Activated T-helper 1 cell treated with anti-CD3 and anti-CD28 coated beads, Interleukin-2, amount 50 U/mL, for 16 hours (primary cell): ENCODE measurements at places on chromosomes 4 and X.

DNA sequence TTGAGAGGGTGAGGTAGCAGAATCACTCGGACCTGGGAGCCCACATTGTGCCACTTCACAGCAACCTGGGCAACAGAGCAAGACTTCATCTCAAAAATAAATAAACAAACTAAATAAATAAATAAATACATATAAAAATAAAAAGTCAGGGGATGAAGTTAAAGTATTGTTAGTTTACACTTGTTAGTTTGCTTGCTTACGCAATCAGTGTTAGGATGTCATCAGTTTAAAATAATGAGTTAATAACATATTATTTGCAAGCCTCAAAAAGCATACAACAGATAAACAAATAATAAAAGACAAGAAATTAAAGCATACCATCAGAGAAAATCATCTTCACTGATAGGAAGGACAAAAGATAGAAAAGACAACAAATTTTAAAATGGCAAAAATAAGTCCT, 891.1 kb upstream of the PCDH7 start:
- no peak for DNase-seq

- no peak for DNase-seq
Observed at GRCh38 chr4:85738721-85739120, 263.8 kb downstream of the ARHGAP24 start.

DNA sequence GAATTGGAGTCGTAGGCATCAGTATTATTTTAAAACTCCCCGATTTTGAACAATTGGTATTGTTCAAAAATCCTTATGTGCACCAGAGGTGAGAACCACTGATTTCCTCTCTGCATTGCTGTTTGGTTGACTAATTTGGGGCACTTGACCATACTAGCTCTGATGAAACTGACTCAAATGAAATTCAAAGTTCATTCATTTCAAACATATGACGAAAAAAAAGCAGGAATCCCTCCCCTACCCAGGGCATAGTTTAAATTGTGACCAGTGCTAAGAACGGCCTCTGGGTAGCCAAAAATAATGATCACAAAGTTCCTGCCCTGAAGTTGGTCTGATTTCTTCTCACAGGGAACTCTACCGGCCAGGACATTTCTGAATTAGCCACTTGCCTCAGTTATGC, 75.7 kb upstream of the EGFL6 start:
- no peak for DNase-seq

DNA sequence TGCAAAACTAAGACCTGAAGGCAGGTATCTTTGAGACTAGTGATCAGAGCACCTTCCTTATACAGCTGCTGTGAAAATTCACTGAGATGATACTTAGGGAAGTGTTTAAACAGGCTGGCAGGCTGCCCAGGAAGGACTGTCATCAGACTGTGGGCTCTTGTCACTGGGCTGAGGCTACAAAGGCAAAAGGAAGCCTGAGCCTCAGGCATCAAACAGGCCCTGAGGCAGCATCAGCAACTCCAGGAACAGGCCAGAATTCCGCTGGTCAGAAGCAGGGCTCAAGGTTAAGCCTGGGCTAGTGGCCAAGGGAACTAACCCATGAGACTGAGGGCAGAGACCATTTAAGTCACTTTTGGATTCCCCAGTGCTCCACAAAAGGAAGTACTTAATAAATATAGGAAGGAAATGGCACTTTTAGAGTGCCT, 12.8 kb downstream of the PJA1 start:
- DNase-seq: no peak

- DNase-seq: no peak
Observed at GRCh38 chr4:40909363-40909876, 159.7 kb downstream of the NSUN7 start.

DNA sequence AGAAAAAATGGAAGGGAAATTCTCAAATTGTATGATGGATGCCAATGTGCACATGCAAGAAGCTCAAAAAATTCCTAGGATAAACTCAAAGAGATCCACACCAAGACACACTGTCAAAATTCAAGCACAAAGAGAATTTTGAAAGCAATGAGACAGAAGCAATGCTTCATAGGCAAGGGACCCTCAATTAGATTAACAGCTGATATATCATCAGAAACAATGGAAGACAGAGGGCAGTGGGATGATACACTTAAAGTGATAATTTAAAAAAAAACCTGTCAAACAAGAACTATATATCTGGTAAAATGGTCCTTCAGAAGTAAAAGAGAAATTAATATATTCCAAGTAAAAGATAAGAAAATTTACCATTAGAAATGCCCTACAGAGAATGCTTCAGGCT, 306.3 kb upstream of the PCDH7 start:
- DNase-seq: no peak

- no peak for DNase-seq
Observed at GRCh38 chrX:358651-359143, 28.0 kb downstream of the PPP2R3B start.

GRCh38 chr4:3797831-3798790, 31.9 kb downstream of the ADRA2C start:
- no peak for DNase-seq

GRCh38 chr4:1133033-1133432, 19.7 kb upstream of the RNF212 start:
- no peak for DNase-seq

GRCh38 chr4:122034619-122035018, 82.8 kb upstream of the TRPC3 start:
- DNase-seq: no peak

DNA sequence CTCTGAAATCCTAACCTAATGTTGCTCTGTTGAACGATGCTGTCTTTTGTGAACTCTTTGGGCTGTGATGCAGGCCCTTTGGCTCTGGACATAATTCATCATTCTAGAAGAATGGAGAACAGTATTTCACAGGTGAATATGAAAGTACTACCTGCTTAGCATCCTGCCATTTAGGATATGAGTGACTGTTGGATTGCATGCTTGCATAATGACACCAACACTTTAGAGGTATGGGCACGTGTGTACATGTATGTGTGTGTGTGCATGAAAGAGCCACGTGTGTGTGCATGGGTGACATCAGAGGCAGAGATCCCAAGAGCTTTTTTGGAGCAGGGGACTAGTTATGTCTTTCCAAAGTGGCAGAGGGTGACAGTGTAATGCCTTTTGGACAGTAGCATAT, 70.2 kb upstream of the ZNF518B start:
- no peak for DNase-seq

DNA sequence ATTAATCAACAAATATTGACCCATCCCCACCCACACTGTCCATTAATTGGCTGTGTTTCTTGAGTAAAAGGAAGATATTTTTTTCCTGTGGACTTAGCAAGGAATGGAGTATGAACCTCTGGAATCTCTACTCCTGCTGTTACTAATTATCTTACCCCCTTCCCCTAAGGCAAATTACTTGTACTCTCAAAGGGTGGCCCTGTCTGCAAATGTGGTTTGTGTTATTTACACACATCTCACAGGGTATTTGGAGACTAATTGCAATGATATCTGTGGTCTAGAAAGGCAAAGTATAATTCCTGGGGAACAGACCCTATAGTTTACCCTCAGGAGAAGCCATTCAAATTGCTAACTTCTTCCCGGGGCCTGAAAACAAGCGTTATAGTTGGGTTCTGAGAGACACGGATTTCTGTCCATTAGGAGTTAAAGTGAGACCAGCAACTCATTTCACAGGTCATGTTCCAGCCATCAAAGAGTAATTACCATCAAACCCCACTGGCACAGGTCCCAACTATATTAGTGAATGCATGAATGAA, 133.0 kb upstream of the RASGEF1B start:
- DNase-seq: no peak

- DNase-seq: no peak
Observed at GRCh38 chr4:94698187-94698586, 59.6 kb upstream of the BMPR1B start.

DNA sequence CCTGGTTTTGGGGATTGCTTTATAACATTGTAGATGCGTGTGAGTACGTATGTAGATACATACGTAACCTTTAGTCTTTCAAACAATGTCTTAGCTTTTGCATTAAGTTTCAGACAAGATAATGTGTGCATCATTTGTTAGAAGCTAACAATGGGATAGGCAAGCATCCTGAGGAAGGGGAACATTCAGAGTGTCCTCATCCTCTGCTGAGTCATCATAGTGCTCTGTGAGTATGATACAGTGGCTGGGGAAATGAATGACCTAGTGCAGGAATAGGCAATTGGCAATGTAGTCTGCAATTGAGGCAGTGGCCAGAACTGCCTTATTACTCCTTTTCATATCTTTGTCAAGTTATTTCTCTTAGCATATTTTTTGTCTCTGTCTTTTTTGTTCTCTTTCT, 7.3 kb downstream of the NAP1L5 start:
- DNase-seq: no peak

DNA sequence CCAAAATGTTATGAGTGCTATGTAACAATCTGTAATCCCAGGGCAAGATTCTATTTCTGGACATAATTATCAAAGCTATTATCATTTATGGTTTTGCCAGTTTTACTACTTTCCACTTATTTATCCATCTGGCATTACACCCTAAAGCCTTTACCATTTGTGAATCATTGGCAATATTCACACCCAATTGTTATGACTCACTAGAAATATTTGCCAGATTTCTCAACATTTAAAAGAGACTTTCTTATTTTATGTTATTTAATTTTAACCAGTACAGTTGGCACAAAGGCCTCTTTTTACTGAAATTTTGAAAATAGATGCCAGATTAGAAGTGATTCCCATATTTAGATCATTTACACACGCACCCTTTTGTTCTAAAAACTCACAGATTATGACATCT, 242.7 kb upstream of the WDFY3 start:
- no peak for DNase-seq

GRCh38 chrX:19727887-19728648, 159.3 kb downstream of the SH3KBP1 start:
- no peak for DNase-seq

GRCh38 chrX:85221361-85221760, 22.2 kb downstream of the SATL1 start:
- no peak for DNase-seq

- DNase-seq: no peak
Observed at GRCh38 chrX:112800971-112801775, 39.5 kb downstream of the AMOT start.

- DNase-seq: no peak
Observed at GRCh38 chr4:73376976-73377375, 27.1 kb upstream of the ALB start.

GRCh38 chr4:89898304-89898716, 3.7 kb downstream of the MMRN1 start:
- DNase-seq: no peak

DNA sequence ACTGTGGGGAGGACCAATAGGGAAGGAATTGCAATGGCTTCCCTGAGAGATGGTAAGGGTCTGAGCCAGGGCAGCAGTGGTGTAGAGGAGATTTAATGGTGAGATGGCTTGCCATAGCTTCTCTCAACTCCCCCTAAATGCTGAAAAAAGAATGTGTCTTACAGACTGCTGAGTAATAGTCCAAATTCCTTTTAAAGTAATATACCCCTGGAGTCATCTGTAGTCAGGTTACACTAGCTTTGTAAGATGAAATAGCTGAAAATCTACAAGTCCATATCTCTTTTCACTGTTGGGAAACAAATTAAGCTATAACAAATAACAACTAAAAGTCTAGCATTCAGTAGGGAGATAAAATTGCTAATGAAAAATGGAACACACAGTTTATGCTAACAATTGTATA, 33.5 kb downstream of the MAPK10 start:
- no peak for DNase-seq

GRCh38 chr4:2009651-2010233, 968 bp upstream of the NELFA start:
- DNase-seq: peak; percentile 31

DNA sequence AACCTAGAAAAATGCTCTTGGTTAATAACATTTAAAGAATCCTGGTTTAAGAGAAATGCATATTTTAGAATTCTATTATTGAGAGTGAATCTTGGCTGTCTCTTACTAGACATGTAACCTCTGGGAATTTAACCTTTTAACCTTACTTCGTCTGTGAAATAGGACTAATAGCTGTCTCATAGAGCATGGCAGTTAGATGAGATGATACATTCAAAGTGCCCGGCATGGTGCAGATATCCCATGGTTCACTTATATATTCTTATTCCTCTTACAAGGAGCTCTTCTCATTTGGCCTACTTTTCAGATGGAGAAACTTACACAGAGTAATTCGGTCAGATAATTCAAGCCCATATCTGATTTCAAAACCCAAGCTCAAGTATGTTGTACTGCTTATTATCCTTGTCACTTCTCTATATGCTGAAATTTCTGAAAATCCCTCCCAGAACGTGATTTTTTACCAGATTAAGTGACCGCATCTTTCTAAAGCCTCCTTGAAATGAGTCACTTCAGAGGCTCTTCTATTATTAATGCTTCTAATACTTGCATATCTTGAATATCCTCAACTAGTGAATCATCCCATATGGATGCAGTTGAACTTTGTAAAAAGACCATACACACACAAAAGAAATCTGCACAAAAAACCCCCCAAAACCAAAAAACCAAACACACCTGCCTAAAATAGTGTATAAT, 4.9 kb downstream of the CDKN2AIP start:
- DNase-seq: no peak

DNA sequence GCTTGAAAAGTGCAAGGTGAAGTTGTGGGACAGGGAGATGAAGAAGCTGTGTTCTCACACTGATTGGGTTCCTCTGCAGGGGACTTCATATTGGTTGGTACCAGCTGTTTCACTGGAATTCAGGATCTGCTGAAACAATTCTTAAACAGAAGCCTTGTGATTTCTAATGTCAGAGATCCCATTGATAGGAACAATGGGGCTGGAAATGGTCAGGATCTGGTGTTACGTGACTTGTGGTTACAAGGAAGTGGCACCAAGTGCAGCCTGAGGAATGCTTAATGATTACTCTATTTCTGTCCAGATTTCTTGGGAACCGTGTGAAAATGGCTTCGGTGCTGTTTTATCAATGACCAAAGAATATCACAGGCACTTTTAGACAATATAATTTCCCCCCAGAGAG, 68.1 kb downstream of the MOSPD2 start:
- DNase-seq: no peak

DNA sequence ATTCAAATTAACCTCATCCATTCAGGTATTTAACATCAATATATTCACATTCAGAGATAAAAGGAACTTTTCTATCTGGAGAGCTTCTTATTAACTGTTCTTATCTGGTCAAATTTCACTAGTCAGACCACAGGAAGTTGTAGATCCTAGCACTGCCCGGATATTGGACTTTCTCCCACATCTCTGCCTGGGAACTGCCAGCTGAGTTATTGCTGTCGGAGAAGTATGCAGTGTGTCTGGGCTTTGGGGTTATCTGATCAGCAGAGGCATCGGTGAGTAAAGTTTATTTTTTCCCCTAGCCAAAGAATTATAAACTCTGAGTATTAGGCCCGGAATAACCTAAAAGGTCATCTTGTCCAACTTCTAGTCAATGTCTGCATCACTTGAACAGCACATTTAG, 45.1 kb downstream of the OR13H1 start:
- DNase-seq: no peak

DNA sequence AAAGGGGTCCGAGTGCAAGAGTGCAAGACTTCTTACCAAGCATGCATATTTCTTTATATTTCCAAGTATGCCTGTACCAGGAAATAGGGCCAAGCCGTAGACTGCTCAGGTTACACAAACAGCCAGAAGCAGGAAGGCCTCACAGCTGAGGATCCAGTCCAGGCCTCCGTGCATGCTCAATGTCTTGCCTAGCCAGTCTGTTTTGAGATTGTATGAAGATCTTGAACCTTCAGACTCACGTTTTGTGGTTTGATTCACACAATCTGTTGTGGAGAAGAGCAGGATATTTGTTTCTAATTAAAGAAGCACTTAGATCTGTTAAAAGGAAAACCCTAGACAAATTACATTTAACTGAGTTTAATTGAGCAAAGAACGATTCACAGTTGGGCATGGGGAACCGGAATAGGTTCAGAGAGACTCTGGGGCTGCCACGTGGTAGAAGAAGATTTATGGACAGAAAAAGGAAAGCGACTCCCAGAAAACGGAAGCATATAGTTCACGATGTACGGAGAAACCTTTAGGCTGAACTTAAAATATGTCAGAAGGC, 1.2 kb downstream of the MGST2 start:
- DNase-seq: no peak
